ENCODE measurements at places on chromosomes 16 and 17.
A peak's percentile ranks its signal among the peaks of the same experiment; 100 is the strongest.

GRCh38 chr17:19237389-19238166 lies 412 bp downstream of the EPN2 start:
- H3K27me3 ChIP-seq = peaks cover 4% of the 10 kb centered on the region
- H3K36me3 ChIP-seq = no peaks in the 10 kb centered on the region
- peak overlapping the region; percentile 70 for H3K4me3 ChIP-seq
- no peak overlapping the region for H3K27ac ChIP-seq
- peak; percentile 6 for DNase-seq

GRCh38 chr17:69339937-69340336 lies 13.0 kb upstream of the ABCA5 start:
- no peaks in the 10 kb centered on the region for H3K4me1 ChIP-seq
- no peak overlapping the region for H3K27ac ChIP-seq
- no peak for DNase-seq
- no peaks in the 10 kb centered on the region for H3K36me3 ChIP-seq
- no peak overlapping the region for H3K4me3 ChIP-seq

DNA sequence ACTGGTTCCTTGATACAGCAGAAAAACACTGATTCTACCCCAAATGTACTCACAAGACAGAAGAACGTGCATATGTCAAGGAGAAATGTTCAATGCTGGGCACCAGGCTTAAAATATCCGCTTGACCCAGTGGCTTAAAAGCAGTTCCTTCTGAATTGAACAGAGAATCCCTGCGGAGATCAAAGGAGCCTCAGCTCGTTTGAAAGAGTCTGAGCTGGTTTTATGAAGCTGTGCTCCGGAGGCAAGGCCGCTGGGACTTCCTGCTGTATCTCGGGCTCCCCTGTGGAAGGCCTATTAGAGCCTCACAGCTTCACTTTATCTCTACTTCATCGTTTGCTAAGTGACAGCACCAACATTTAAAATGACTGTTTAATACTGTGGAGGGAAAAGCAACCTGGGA lies 2.2 kb downstream of the LMF1 start:
- H3K4me3 ChIP-seq = no peak overlapping the region
- no peaks in the 10 kb centered on the region for H3K27me3 ChIP-seq
- H3K4me1 ChIP-seq = peaks cover 8% of the 10 kb centered on the region

DNA sequence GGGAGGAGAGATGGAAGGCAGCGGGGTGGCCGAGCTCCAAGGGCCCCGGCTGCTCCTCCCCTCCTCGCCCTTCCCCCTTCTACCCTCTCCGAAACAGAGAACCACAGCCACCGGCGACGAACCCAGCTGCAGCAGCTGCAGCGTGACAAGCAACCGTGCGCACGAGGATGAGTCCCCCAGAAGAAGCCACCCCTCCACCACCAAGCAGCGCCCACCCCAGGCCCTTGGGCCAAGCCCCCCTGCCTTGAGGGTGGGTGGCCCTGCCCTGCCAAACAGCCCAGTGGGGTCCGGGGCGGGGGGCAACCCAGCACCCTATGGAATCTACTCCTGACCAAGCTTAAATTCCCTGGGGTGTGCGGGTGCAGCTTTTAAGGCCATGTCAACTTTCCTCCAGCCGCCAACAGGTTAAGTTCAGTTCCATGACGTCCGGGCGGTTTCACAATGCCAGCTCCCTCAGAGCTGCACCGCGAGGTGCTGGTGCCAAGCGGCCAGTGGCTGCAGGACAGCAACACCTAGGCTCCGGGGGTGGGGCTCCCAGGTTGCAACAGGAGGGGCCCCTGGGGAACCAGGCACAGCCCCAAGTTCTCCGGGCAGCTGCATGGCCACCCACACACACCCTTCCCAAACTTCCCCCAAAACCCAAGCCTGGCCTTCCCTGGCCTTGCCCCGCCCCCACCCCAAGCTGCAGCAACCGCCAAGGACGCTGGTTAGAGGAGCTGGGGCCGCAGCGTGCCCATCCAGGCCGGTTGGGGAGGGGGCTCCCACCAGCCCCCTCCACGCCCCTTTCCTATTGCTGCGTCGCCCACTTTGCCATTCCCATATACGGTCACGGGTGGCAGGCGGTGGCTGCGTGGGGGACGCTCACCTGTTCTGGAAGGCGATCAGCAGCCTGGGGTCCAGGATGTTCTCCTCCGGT lies 2.0 kb downstream of the CBX4 start:
- peaks cover 3% of the 10 kb centered on the region for H3K27me3 ChIP-seq
- no peak overlapping the region for H3K27ac ChIP-seq
- peaks cover 45% of the 10 kb centered on the region for H3K36me3 ChIP-seq
- H3K4me3 ChIP-seq = peak overlapping the region; percentile 99
- peaks cover 36% of the 10 kb centered on the region for H3K4me1 ChIP-seq

DNA sequence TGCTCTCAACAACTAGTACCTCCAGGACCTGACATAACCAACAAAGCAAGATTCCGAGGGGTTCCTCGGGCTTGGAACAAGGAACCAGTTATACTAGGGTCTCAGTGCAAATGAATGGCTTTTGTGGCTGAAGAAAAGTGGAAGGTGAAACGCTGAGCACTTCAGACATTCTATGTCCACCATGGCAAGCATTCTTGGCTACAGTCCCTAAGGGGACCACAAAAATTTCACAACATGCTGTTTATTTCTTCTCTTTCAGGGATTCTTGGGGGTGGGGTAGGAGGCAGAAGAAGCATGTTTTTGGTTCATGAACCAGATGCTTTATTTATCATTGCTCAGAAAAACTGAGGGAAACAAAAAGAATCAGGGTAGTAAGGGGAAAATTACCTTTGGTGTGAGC lies 479.9 kb upstream of the CDH11 start:
- H3K4me1 ChIP-seq = no peaks in the 10 kb centered on the region
- H3K27me3 ChIP-seq = no peaks in the 10 kb centered on the region
- H3K4me3 ChIP-seq = no peak overlapping the region
- no peak overlapping the region for H3K27ac ChIP-seq
- no peak for DNase-seq
